ENCODE measurements at places on chromosomes 2 and 18.

GRCh38 chr2:102499558-102499957 is 26.5 kb downstream of the SLC9A4 start:
- no peak for DNase-seq

DNA sequence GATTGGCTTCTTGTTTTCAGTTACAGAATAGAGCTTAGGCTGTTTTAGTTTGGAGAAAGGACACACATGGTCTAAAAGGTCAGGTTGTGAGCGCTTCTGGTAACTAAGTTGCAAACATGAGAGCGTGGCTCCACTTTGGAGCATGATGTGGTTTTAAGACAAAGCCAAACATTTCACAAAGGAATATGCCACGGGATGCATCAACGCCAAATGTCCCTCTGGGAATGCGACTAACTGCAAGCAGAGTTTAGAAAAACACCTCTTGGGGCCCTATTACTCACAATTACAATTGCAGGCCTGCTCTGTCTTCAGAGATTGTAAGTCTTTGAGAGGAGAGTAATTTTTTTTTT is 25.4 kb downstream of the MYO7B start:
- DNase-seq: peak; percentile 95

DNA sequence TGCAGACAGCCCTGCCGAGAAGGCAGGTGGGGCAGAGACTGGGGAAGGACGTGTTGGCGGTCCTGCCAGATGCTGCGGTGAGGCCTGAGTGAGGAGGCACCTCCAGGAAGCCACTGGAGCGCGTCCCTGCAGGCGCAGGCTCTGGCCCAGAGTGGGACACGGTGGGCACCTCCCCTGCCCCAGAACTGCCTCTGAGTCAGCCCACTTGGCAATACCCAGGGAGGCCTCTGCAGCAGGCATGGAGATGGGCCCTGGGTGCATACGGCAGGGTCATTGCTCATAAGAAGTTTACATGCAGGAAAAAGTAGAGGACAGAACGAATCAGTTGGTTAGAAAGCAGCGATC is 195.9 kb downstream of the TFCP2L1 start:
- no peak for DNase-seq

GRCh38 chr2:133490411-133490980 is 77.8 kb downstream of the NCKAP5 start:
- no peak for DNase-seq

DNA sequence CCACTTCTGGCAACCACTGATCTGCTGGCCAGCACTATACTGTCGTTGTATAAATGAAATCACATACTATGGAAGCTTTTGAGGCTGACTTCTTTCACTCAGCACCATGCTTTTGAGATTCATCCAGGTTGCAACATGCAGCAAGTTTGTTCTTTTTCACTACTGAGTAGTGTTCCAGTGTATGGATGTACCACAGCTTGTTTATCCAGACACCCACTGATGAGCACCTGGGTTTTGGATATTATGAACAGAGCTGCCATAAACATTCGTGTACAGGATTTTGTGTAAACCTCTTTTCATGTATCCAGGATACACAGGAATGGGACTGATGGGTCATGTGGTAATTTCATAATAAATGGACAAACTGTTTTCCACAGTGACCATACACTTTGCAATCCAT is 10.7 kb downstream of the ERCC3 start:
- DNase-seq: no peak

- no peak for DNase-seq
These were observed 187.1 kb downstream of the ZBTB7C start for GRCh38 chr18:48222118-48222517.

DNA sequence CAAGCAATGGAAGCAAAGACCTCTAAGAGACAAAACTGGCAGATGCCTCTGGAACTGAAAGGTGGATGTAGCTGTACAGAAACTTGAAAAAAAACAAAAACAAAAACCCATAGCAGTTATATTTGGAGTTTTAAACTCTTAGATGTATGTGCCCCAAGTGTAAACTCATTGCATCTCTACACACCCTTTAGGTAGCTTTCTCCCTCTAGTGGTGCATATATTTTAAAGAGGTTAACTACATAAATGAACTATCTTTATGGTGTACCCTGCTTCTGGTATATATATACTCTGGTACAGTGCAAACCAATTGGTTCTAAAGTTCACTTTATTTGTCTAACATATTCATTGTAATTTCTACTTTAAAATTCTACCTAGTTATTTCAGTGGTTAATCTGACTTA is 518.2 kb downstream of the NRXN1 start:
- no peak for DNase-seq

DNA sequence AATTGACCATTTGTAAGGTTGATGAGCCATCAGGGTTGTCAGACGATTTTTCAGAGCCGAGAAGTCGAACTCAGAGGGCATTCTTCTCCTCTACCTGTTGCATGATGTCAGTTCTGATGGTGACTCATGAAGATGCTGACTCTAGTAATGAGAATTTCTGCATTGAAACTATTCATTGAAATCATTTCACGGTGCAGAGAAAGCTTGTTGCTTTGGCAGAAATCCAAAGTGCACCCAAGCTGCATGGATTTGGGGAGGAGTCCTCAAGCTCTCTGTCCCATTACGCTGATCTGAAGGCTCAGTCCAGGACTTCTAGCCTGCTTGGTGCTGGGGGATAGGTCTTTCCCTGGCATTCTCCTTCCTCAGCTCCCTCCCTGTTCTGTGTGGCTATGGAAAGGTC is 125.7 kb upstream of the PXDN start:
- no peak for DNase-seq

DNA sequence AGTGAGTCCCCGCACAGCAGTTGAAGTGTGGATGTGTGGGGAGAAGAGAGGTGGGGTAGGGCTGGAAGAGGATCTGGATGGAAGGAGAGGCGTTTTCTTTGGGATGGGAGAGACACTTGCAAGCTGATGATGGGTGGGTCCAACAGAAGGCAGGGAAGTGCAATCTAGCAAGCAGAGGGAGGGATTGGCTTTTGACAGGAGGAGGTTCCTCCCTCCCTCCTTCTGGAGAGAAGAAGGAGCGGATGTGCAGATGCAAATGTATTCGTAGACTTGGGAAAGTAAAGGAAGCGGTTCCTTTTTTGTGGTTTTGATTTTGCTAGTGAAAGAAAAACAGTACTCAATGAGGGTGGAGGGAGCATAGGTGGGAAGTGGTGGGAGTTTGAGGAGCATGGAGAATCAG is 48.9 kb downstream of the LAMA3 start:
- no peak for DNase-seq

- DNase-seq: no peak
These were observed 225.7 kb upstream of the TNP1 start for GRCh38 chr2:217085543-217085942.

- DNase-seq: no peak
These were observed 32.2 kb downstream of the LINC00305 start for GRCh38 chr18:64116571-64117175.

- peak; percentile 33 for DNase-seq
These were observed 37.7 kb downstream of the CD302 start for GRCh38 chr2:159760326-159760725.

DNA sequence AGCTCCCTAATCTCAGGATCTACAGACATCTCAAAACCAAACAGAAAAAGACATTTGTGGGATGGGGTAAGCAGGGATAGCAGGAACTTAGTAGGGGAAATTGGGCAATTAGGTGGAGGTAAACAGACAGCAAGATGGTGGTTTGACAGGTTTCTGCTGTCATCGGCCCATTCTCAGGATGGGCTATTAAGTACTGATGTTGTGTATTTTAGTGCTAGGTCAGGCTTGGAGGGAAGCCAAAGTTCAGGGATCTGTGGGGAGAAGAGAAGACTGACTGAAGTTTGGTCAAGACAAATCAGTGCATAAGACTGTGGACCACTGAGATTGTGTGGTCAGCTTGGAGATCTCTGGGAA is 96.8 kb upstream of the THUMPD2 start:
- no peak for DNase-seq

GRCh38 chr18:26579941-26580618 is 31.7 kb upstream of the KCTD1 start:
- no peak for DNase-seq

DNA sequence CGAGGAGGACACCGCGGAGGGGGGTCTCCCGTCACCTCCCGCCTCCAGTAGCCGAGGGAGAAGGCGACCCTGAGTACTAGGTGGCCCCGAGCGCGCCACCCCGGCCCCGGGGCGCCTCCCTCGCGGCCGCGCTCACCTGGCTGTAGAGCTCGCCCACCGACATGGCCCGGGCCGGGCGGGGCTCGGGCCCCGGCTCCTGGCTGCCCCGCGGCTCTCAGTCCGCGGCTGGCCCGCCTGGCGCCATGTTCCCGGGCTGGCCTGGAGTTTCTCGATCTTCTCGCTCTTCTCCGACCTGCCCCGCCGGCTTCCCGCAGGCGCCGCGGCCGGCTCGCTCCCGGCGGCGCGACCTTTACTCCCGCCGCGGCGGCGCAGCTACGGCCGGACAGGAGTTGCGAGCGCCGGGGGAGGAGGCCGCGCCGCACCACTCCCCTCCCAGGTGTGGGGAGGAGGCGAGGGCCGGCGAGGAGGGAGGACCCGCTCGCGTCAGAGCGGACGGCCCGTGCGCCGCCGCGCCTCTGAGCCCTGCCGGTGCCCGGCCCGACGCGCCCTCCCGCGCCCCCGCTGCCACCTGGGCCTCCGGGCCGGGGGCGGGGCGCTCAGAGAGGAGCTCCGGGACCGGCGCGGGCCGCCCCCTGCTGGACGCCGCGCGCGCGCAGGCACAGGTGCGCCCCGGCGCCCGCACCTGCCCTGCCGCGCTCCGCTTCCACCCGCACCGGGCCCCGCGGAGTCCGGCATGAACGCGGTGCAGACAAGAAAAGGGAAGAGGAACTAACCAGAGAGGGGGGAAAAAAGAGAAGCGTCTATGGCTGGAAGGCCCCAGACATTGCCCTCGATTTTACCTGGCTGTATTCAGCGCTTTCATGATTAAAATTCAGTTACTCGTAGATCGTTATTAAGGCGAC is at the start of gene MYO5B:
TSS of gene MYO5B (minus strand) at position 517 of the 902 bp plus-strand sequence. CDS start at position 163, 354 bp downstream.
- no peak for DNase-seq

DNA sequence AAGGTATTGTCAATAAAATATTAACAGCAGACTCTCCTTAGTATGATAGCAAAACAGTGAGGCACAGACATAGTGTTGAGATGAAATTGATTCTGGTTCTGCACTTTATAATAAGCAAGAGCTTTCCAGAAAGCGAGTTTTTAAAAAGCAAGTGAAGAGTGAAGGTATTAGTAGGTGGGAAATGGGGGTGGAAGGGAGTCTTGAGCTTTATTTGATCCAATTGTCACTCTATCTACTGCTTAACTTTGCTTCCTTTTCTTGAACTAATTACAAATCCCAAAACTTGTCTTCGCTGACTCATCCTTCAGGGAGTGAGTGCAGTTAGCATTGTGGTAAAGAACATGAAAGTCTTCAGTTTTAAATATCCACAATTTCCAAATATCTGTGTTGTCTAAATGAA is 120.6 kb upstream of the BOD1L2 start:
- DNase-seq: peak; percentile 10

DNA sequence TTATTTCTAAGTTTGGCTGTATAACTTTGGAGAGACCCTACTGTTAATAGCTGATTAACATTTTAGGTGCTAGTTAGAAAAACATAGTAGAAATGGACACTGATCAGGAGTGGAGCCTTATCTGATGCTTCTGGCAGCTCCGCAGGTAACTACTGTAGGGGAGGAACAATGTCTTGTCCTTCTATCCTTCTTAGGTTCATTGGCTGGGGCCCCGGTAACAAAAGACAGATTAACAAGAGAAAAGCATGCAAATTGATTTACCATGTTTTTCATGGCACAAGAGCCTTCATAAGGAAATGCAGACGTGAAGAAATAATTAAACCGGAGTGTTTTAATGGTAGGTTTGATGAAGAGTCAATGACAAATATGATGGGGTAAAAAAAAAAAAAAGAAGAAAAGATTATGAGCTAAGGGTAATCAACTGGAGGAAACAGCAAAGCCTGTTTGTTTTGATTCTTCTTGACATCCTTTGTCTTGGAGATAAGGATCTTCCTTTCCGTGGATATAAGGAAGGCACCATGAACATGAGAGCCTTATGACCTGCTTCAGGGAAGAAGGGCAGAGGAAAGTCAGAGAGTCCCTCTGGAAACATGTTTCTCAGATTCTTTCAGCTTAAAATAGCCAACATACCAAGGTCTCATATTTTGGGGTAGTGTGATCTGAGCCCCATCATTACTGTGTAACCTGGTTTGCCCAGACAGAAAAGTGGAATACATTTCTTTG is 62.4 kb upstream of the GCFC2 start:
- DNase-seq: no peak

DNA sequence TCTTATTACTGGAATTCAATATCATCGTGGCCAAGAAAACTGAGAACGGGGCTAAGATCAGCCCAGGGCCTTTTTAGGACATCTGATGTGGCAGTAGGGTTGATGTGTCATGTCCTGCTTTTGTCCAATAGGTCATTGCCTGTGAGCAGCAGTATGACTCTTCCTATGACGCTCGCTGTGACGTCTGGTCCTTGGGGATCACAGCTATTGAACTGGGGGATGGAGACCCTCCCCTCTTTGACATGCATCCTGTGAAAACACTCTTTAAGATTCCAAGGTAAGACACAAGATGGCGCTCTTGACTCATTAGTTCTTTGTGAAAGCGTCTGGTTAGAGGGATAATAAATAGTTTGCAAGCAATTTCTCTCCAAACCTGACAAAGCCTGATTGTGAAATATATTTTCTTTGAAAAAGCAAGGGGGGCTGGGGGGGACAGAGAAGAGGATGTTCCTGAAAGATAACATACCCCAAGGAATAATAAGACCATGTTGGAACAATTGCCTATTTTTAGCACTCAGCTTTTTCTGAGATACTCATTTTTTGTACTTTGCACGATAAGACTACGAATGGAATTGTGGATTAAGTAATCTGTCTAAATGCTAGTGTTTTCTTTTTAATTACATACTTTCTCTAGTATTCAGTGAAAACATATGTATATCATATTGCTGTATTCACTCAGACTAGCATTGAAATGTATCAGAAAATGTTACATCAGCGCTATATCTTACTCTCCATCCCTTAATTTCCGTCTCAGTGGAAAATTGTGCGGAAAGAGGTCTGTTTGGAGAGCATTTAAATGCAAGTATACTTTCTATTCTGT is 58.1 kb downstream of the MYO3B start:
- DNase-seq: peak; percentile 27

- DNase-seq: no peak
These were observed 541.7 kb upstream of the MEX3C start for GRCh38 chr18:51739044-51739666.

DNA sequence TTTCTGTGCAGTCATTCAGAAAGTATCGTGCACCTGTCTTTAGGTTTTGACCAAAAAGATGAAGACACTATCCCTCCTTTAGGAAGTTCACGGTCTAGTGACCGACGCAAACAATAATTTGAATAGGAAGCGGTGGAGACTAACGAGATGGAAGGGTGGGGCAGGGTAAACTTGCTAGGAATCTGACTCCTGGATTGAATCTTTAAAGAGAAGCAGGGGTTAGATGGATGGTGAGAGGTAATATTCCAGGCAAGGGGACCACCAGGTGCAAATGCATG is 651 bp upstream of the TXNL1 start:
- no peak for DNase-seq

DNA sequence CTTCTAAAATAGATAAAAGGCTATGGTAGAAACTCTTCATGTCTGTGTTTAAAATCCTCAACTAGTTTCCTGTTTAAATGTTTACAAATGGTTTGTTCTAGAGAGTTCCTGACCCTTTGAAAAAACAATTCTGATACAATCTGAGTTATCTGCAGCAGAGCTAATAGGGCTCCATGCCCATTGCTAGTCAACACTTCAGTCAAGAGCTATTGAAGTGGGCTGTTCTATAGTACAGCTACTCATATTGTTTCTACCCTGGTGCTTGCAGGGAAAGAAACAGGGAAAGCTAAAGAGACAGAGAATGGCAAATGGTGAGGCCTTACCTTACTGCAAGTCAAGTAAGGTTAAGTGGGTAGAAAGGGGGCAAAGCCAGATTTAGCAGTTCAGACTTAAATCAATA is 112.3 kb upstream of the CAVIN2 start:
- no peak for DNase-seq
